ENCODE measurements at places on chromosomes 7 and 10.
A peak's percentile ranks its signal among the peaks of the same experiment; 100 is the strongest.

DNA sequence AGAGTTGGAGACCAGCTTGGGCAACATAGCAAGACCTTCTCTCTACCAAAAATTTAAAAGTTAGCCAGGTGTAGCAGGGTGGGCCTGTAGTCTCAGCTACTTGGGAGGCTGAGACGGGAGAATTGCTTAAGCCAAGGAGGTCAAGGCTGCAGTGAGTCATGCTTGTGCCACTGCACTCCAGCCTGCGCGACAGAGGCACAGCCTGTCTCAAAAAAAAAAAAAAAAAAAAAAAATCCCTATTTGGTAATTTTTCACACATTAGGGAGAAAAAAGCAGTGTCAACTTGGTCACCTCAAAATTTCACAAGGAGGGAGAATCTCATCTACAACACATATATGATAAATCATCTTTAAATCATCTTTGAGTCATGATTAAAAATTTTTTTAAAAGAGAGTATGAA, 6.4 kb upstream of the ZNF398 start:
- DNase-seq, result no peak

GRCh38 chr7:27585781-27586447, 76.8 kb downstream of the HIBADH start:
- DNase-seq, result no peak

DNA sequence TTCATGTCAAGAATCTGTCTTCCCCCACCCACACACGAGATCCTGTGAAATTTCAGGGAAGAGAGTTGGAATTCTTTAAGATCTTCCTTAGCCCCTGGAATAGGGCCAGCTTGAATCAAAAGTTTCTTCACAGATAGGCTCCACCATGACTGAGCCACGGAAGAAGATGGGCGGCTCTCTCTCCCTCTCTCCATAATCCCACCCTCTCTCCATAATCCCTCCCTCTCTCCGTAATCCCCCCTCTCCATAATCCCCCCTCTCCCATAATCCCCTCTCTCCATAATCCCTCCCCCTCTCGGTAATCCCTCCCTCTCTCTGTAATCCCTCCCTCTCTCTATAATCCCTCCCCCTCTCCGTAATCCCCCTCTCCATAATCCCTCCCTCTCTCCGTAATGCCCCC, 20.4 kb downstream of the SHH start:
- no peak for DNase-seq

- DNase-seq, result no peak
Observed at GRCh38 chr7:23981758-23982157, 271.7 kb downstream of the STK31 start.

GRCh38 chr10:9301554-9301953, 1247.1 kb downstream of the GATA3 start:
- DNase-seq, result no peak

DNA sequence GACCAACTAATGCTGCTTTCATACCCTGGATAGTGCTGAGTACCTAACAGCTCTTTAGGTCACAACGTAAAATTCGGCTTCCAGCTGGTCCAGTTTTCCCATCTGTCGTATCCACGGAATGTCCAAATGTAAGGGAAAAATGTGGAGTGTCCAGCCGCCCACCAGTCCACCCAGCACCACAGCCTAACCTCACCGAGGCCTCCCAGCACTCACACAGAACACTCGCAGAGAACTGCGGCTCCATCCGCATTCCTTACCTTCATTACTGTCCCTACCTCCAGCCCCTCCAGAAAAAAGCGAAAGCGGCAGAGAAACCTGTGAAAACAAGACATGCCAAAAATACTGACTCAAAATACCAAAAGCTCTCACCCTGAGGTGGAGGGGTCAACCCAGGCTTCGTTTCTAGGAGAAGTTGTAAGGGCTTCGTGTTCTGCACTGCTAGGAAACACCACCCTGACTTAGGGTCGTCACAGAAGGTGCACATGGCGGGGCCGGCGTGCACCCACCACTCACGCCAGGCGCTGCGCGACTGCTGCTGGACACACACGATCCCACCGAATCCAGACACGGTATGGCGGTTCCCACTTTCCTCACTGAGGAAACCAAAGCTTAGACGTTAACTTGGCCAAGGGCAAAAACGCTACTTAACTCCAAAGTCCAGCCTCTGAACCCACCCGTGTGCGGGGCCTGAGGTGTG, 73.9 kb downstream of the AMZ1 start:
- no peak for DNase-seq

DNA sequence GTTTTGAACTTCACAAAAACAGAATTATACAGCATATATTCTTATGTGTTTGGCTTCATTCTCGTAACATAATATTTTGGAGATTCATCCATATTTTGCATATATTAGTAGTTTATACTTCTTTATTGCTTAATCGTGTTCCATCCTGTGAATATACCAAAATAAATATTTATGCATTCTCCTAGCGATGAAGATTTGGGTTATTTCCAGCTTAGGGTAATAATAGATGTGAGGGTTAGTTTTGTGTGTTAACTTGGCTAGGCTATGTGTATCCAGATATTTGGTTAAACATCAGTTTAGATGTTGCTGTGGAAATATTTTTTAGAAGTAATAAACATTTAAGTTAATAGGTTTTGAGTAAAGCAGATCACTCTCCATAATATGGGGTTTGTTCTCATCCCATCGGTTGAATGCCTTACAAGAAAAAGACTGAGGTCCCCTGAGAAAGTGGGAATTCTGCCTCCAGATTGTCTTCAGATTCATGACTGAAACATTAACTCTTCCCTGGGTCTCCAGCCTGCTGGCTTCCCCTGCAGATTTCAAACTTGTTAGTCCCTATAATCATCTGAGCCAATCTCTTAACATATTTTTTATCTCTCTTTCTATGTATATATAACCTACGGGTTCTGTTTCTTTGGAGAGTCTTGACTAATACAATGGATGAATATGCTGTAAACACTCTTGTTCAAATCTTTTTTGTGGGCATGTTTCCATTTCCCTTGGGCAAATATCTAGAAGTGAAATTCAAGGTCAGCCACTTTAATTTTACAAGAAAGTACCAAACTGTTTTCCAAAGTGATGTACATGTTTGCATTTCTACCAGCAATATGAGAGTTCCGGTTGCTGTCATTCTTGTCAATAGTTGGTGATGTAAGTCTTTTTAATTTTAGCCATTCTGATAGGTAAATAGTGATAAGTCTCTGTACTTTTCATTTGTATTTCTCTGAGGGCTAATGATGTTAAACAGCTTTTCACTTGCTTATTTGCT, 48.7 kb downstream of the PDK4 start:
- no peak for DNase-seq

- DNase-seq, result no peak
Observed at GRCh38 chr7:44052771-44053365, 8.4 kb downstream of the DBNL start.

DNA sequence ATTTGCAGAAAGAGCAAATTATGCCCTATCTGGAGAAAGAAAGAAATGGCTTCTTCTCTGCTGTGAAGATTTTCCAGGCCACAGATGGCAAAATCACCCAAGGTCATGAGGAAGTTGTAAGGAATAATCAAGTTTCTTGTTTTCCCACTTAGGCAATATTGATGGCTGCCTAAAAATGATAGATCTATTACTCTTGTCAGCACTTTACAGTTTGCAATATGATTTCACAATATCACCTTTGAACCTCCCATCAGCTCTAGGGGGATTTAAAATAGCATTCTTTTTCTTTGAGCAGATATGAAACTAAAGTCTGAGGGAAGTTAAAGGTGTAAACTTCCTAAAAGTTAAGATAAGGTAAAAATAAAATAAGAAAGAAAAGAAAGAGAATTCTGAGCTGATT, 6.7 kb downstream of the NPSR1 start:
- no peak for DNase-seq

GRCh38 chr10:79057481-79058275, 11.1 kb upstream of the ZMIZ1 start:
- no peak for DNase-seq

DNA sequence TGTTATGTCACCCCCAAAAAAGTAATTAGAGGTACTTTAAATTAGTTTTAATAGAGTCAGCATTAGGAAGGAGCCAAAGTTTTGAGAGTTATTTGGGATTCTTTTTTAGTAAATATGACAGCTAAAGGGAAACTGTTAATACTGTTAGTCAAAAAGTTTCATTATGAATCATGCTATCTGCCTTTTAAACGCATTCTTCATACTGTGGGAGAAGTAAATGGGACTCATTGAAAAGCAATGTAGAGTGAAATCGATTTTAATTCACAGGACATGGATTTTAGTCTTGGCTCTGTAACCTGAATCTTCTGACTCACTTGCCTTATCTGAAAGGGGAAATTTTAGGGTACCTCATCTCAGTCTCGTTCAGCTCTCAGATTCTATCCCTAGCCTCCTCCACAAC, 105.1 kb downstream of the AASS start:
- DNase-seq, result no peak

- no peak for DNase-seq
Observed at GRCh38 chr7:92955081-92955480, 118.7 kb upstream of the CDK6 start.

DNA sequence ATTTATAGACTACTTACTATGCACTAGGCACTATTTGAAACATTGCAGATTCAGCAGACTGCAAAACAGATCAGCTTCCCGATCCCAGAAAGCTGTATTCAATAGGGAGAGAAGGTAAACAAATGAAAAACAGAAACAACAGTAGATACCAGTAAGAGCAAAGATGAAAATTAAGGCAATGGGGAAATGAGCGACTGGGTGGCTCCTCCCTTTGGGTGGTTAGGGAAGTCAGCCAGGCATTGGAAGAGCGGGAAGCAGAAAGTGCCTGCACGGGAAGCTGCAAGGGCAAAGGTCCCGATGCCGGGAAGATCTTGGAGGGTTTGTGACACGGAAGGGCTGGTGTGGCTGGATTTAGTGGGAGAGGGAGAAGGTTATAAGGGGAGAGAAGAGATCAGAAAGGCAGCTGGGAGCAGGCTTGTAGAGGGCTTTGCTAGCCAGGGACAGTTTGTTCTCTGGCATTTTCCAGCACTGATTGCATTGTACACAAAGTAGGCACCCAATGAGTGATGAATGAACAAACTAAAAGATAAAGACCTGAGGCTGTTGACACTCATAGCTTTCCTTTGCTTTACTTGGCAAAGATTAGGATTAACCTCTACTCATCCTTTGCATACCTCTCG, 67.8 kb downstream of the NAMPT start:
- peak; percentile 9 for DNase-seq

DNA sequence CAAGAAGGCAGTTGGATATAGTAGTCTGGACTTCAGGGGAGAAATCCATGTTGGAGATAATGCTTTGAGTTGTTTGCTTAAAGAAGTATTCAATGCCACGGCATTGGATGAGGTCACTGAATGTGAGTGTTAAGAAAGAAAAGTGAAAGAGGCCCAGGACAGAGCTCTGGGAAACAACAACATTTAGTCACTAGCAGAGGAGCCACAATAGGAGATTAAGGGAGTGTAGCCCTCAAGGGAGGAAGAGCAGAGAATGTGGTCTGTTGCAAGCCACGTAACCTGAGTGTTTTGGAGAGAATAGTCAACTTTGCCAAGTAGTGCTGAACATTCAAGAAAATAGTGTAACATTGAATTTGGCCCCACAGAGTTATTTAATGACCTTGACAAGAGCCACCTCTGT, 114.7 kb downstream of the MYO3A start:
- DNase-seq, result no peak

GRCh38 chr7:99833289-99833877, 5.6 kb downstream of the CYP3A43 start:
- DNase-seq, result no peak

- no peak for DNase-seq
Observed at GRCh38 chr10:116041948-116042347, 231.1 kb downstream of the GFRA1 start.

- no peak for DNase-seq
Observed at GRCh38 chr7:149719050-149719899, 54.1 kb downstream of the ZNF467 start.

- DNase-seq, result no peak
Observed at GRCh38 chr7:80520199-80520598, 8.3 kb upstream of the GNAT3 start.
